ENCODE measurements at places on chromosomes 5 and 9.

DNA sequence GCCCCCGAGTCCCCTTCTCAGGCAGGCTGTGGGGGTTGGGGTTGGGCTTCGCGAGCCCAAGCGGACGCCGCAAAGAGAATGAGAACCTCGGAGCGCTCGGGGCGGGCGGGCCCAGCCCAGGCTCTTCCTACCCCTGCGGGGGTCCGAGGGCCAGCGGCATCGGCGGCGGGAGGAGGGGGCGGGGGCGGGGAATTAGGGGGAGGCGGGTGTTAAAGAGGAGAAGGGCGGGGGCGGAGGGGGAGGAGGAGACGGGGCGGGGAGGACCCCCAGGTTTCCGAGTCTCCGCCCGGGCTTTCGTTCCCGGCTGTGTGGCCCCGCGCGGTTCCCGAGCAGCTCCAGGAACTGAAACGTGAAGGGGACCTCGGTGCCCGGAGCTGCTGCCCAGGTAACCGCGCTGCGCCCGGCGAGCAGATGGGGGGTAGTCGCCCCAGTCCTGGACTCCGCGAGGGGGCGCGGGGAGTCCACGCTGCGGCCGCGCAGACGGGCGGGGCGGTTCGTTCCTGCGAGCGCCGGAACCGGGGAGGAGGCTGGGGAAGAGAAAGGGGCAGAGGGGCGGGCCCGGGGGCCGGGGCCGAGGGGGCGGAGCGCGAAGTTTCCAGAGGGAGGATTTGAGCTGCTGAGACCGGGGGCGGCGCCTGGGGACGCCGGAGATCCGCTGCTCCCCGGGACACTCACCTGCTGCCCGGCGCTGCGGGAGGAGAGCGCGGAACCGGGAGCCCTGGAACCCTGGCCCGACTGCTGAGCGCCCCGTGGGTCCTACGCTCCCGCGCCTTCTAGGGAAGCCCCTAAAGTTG is 38.4 kb upstream of the PLEKHG4B start:
- no peak for DNase-seq

DNA sequence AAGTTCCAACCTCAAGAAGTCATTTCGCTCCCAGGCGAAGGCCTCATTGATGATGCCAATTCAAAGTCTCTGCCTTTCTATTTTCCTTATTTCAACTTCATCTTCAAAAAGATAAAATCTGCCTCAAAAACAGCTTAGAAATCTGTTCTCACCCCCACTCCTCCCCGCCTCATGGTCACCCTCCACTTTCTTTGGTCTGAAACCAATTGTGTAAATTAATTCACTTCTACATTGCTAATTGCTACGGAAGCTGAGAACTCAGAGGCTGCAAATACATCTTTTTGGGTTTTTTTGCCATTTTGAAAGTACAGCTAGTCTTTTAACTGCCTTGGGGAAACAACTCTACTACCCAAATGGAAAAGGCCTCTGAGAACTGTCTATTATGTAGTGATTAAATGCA is 350.0 kb upstream of the SLC24A2 start:
- no peak for DNase-seq

- DNase-seq = no peak
These were observed 153.6 kb downstream of the NR3C1 start for GRCh38 chr5:143249851-143250250.

GRCh38 chr9:71690063-71690688 is 78.1 kb downstream of the CEMIP2 start:
- DNase-seq = no peak

DNA sequence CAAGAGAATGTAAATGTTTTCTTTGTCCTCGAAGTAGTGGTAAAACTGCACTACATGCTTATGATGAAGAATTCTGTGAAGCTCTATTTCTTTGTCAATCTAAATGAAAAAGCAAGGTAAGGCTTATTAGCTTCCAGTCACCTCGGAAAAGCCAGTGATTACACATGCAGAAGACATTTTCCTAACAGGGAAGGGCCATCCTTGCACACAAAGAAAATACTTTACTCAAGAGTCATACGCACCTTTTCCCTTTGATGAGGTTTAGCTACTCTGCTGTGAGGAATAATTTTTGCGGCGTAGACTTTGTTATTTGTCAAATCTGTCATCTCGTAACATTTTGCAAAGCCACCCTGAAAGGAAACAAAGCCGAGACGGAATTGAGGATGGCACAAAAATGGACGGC is 1.1 kb downstream of the PLK2 start:
- peak; percentile 22 for DNase-seq

DNA sequence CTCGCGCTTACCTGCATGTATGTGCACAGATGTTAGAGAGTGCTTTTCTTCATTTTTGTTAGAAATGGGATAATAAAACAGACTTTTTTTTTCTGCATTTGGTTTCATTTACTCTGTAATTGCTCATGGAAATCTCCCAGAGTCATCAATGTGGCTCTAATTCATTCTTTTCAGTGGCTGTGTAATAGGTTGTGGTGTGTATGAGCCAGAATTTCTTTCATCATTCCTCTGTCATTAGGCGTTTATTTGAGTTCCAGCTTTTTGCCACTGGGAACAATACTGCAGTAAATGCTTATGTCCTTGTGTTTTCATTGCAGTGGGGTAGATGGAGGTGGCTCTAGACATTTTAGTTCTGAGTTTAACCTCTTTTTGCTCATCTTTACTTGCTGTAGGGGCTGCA is 118.9 kb downstream of the NXNL2 start:
- no peak for DNase-seq

GRCh38 chr5:9339206-9339818 is 206.6 kb downstream of the SEMA5A start:
- peak; percentile 27 for DNase-seq

DNA sequence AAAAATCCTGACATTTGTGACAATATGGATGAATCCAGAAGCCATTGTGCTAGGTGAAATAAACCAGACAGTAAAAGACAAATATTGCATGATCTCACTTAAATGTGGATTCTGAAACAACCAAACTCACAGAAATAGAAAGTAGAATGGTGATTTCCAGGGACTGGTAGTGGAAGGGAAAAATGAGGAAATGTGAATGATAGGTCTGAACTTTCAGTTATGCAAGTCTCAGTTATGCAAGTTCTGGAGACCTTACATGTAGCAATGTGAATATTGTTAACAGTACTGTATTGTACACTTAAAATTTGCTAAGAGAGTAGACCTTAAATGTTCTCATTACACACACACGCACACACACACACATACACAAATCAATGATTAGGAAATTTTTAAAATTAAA is 84.9 kb downstream of the SLCO4C1 start:
- no peak for DNase-seq

- no peak for DNase-seq
These were observed 35.0 kb downstream of the MYO10 start for GRCh38 chr5:16901021-16901644.

DNA sequence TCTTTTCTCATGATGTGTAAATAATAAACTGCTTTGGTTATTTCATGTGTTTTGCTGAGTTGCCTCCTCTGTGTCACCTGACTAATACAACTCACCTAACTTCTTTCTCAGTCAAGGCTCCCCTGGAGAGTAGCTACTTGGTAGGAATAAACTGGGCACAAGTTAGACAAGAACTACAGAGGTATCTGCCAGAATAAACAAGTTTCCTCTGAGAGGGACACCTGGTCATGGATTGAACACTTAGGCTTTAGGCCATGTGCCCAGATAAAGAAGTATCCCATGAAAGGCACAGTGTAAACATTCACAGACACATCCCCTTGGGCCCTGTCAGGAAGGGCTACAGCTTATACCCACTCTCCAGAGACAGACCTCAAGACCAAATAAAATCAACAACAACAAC is 532.5 kb downstream of the KIF4B start:
- DNase-seq = no peak

- DNase-seq = no peak
These were observed 102.2 kb downstream of the CETN3 start for GRCh38 chr5:90307322-90307721.

GRCh38 chr5:67094476-67095300 is 101.9 kb downstream of the CD180 start:
- DNase-seq = no peak

DNA sequence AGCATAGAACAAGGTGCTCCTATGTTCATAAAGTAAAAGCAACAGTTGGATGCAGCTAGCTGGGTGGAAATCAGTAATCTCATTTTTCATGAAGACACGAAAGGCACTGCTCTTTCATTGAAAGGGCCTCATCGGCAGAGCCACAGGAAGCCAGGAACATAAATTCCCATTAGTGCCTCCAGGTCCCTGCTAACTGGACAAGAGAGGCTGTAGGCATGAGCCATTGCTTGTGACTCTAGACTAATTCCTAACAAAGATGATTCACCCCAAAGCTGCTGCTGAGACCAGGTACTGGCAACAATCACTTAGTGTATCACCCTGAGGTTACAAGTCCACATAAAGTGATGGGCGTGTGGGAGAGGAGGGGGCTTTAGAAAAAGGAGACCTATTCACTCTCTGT is 141.8 kb downstream of the BRINP1 start:
- no peak for DNase-seq

GRCh38 chr9:132037458-132037857 is 42.2 kb downstream of the MED27 start:
- no peak for DNase-seq

DNA sequence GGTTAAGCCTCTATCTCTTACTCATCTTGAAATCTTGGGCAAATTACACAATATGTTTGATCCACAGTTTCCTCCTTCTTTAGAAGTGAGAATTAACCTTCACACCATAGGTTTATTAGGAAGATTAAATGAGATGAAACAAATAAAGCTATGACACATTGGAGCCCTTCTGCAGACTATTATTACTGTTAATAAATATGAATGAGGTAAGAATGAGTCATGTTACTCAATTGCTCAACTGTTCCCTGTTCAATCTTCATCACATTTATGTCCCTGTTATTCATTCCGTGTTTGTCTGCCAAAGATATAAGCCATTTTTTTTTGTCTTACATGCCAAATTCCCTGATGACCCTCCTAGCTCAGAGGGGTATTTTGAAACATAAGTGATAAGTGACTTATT is 52.1 kb upstream of the PAPPA start:
- no peak for DNase-seq

DNA sequence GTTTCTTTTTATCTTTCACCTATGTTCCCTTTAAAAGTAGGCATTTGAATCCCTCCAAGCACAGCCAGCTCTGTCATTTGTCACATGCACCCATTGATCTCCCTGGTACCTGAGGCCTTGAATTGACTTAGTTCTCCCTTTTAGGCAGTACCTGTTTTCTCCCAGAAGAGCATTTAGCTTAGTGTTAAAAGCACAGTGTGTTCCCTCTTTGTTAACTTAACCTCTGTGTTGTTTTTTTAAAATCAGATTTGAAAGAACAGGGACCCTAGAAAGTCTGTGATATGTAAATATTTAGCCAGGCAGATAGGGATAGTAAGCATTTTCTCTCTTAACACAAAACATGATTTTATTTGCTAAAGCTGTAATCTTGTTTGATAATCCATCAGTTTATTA is 113.8 kb upstream of the SPATA31D4 start:
- no peak for DNase-seq

DNA sequence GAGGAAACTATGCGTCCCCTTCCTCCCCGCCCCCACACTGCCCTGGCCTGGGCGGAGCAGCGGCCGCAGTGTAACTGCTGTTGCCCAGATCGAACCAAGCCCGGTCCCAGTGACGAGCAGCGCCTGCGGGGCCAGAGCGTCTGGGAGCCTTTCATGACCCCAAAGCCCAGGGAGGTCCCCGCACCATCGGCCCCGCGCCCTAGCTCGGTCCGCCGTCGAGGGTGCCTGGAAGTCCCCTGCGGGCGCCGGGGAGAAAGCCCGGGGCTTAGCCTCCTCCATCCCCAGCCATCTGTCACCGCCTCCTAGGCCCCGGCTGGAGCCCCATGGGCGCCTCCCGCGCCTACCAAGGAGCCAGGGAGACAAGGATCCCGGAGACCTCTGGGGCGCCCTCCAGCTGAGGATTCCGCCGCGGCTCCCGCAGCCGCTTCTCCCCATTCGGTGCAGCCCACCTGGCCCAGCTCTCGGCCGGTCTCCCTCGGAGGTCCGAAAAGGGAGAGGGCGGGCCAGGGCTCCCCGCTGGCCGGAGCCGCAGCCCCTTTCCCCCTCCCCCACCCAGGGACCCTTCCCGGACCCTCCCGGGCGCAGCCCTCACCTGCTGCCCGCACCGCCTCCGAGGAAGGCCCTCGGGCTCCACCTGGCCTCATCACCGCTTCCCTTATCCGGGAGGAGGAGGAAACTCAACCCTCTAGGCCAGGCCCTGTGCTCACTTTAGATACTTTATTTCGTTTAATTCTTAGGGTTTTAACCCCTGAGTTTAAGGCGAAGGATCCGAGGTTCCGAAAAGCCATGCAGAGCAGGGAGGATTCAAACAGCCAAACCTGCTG is 45.6 kb downstream of the APTX start:
- DNase-seq = peak; percentile 22

DNA sequence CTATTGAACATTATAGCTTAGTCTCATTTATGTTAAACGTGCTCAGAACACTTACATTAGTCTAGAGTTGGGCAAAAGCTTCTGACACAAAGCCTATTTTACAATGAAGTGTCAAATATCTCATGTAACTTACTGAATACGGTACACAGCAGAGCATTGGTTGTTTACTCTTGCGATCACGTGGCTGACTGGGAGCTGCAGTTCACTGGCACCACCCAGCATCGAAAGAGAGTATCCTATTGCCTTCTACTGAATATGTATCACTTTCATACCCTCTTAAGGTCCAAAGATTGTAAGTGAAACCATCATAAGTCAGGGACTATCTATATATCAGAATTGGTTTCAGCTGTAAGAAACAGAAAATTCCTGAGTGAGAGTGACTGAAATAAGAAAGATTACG is 42.6 kb upstream of the OSMR start:
- no peak for DNase-seq
